Thoracic aorta (tissue), 2 donors: ENCODE measurements at places on chromosomes 1 and 21.

DNA sequence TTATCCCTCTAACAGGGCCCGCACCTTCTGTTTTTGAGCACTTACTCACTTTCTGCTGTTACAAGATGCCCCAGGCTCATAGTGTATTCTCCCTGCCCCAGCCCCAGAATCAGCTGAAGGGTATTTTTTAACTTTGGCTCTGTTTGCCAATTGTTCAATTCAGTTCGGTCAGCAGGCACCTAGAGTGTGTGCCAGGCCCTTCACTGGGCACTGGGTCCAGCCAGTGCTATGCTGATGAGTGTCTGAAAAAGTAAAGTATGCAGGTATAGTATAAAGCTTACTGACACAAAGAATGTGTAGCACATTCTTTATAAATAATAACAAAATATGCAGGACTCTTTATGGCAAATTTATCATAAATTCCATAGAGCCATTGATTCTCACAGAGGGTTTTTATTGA, 35.0 kb downstream of the FHAD1 start:
- no peak overlapping the region for H3K27ac ChIP-seq
- no peak overlapping the region for H3K4me3 ChIP-seq
- H3K36me3 ChIP-seq = no peaks in the 10 kb centered on the region

DNA sequence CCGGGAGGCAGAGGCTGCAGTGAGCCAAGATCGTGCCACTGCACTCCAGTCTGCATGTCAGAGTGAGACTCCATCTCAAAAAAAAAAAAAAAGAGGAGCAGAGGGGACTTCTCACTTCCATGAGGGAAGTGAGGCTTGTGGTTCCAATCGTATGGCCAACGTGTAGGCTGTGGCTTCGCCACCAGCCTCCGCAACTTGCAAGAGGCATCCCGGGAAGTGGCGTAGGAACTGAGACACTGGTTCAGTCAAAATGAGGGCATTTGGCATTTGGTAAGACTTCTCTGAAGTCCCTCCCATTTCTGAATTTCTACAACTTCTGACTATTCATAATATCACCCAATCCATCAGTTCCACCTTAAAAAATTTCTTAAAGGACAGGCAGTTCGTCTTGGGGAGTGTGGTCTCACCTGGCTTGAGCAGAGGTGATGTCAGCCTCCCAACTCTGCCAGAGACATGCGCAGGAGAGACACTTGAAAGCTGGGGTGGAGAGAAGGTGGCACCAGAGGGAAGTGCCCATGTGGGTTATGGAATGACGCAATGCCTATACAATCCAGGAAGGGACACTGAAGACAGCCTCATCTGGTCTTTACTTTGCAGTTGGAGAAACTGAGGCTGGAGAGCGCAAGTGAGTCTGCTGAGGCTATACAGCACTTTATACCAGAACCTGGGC, 17.2 kb downstream of the KAZN start:
- no peak overlapping the region for H3K27ac ChIP-seq
- H3K36me3 ChIP-seq = no peaks in the 10 kb centered on the region
- H3K4me1 ChIP-seq = no peaks in the 10 kb centered on the region
- DNase-seq = no peak
- H3K4me3 ChIP-seq = no peak overlapping the region
- no peaks in the 10 kb centered on the region for H3K27me3 ChIP-seq

GRCh38 chr21:26836528-26836927, 8.7 kb downstream of the ADAMTS1 start:
- no peak overlapping the region for H3K4me3 ChIP-seq
- DNase-seq = no peak
- no peak overlapping the region for H3K27ac ChIP-seq
- H3K27me3 ChIP-seq = no peaks in the 10 kb centered on the region

GRCh38 chr1:216632980-216633379, 90.2 kb downstream of the ESRRG start:
- H3K27ac ChIP-seq = no peak overlapping the region
- no peaks in the 10 kb centered on the region for H3K27me3 ChIP-seq
- no peaks in the 10 kb centered on the region for H3K36me3 ChIP-seq
- no peaks in the 10 kb centered on the region for H3K4me1 ChIP-seq

GRCh38 chr1:109274533-109275476, 8.1 kb downstream of the PSRC1 start:
- H3K27ac ChIP-seq = no peak overlapping the region
- no peak overlapping the region for H3K4me3 ChIP-seq
- no peaks in the 10 kb centered on the region for H3K4me1 ChIP-seq
- no peak for DNase-seq

- H3K4me3 ChIP-seq = peak overlapping the region; percentile 12
- peaks cover 29% of the 10 kb centered on the region for H3K4me1 ChIP-seq
- peak; percentile 85 for DNase-seq
- no peaks in the 10 kb centered on the region for H3K27me3 ChIP-seq
- H3K36me3 ChIP-seq = peaks cover 11% of the 10 kb centered on the region
- peak overlapping the region; percentile 71 for H3K27ac ChIP-seq
These were observed 37.9 kb upstream of the EDEM3 start for GRCh38 chr1:184792450-184792969.

DNA sequence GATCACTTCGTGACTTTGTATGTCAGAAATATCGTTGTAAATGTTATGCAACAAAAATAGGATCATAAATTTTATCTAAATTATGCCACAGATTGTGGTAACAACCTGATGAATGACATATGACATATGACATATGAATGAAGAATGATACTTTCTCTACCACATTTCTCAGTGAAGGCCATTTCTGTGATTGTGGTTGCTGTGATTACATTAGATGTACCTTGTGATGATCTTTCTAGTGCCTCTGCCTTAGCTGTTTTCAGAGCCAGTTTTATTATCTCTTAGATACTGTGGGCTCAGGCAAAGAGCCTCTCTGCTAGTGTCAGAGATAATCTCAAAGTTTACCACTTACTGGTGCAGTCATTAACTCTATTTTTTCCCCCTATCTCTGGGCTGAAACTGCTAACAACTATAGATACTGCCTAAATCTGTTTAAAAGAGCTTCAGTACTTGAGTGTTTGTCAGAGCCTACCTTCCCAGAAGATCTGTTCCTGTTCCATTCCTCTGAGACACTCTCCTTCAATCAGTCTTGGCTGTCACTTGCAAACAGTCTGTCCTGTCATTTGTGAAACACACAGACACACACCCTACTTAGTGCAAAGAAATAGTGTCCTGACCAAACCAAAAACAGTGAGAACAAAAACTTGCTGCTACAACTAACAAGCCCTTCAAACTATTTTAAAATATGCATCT, 55.5 kb downstream of the HMCN1 start:
- H3K27me3 ChIP-seq = no peaks in the 10 kb centered on the region
- peaks cover 31% of the 10 kb centered on the region for H3K4me1 ChIP-seq
- DNase-seq = no peak
- peak overlapping the region; percentile 0 for H3K4me3 ChIP-seq

DNA sequence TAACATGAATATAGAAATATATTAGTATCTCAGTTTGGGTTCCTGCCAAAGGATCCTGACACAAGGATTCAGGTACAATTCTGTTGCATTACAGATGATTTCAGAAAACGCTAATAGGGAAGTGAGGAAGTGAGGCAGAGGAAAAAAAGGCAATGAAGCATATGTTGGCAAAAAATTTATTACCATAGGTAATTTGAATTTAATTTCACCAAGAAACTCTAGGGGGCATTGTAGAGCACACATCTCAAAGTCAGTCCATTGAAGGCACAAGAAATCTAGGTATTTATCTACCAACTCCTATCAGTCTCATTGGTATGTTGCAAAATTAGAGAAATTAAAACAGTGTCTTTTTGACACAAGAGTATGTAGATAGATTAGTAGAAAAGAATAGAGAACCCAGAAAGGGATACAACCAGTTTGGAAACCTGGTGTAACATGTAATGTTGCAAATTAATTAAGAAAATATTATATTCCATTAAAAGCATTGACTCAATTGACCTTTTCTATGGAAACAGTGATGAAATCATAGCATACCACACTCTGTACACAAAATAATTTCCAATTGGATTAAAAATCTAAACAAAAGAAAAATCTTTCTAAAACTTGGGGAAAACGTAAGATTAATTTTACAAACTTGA, 104.9 kb upstream of the SNX7 start:
- no peak overlapping the region for H3K27ac ChIP-seq
- no peaks in the 10 kb centered on the region for H3K36me3 ChIP-seq
- DNase-seq = no peak
- no peaks in the 10 kb centered on the region for H3K4me1 ChIP-seq

- H3K4me3 ChIP-seq = no peak overlapping the region
- H3K36me3 ChIP-seq = no peaks in the 10 kb centered on the region
- peaks cover 22% of the 10 kb centered on the region for H3K4me1 ChIP-seq
- DNase-seq = no peak
- H3K27ac ChIP-seq = peak overlapping the region; percentile 90
These were observed 5.7 kb upstream of the CCT8 start for GRCh38 chr21:29078869-29079767.

DNA sequence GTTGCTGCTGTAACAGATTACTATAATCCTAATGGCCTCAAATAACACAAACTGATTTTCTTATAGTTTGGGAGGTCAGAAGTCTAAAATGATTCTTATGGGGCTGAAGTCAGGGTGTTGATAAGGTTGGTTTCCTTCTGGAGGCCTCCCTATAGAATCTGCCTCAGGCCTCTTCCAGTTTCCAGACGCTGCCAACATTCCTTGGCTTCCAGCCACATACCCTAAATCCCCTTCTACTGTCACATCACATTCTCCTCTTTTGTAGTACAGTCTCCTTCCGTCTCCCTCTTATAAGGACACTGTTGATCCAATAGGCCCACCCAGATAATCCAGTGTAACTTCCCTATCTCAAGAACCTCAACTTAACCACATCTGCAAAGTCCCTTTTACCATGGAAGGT, 145.3 kb upstream of the NCAM2 start:
- H3K27ac ChIP-seq = no peak overlapping the region
- no peak for DNase-seq
- no peaks in the 10 kb centered on the region for H3K4me1 ChIP-seq
- H3K36me3 ChIP-seq = no peaks in the 10 kb centered on the region

DNA sequence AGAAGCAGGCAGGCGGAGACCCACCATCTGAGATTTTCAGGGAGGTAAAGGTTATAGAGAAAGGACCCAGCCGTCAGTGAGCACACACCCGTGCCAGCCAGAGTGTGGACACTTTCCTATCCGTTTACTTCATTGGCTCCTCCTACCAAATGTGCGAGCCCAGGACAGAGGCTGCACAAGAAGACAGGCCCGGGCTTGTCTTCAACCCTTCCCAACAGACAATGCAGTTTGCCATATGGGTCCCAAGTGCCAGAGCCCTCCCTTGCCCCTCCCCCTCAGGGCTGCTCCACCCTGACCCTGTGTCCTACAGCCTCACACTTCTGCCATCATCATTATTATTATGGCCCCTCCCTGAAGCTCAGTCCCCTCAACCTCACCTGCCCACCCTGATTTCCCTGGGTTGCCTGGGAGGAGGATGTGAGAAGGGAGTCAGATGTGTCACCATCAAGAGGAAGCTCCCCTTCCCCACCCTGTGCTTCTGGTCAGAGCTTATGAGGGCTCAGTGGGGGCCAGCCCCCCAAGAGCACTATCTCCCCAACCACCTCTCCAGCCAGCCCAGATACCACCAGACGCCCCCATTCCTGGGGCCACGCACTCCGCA, 9.4 kb downstream of the LAPTM5 start:
- H3K4me3 ChIP-seq = no peak overlapping the region
- H3K4me1 ChIP-seq = no peaks in the 10 kb centered on the region
- no peaks in the 10 kb centered on the region for H3K36me3 ChIP-seq
- no peak for DNase-seq
- H3K27me3 ChIP-seq = no peaks in the 10 kb centered on the region

- no peak for DNase-seq
- no peaks in the 10 kb centered on the region for H3K4me1 ChIP-seq
- no peaks in the 10 kb centered on the region for H3K27me3 ChIP-seq
- no peak overlapping the region for H3K27ac ChIP-seq
- no peaks in the 10 kb centered on the region for H3K36me3 ChIP-seq
- no peak overlapping the region for H3K4me3 ChIP-seq
These were observed 253.1 kb upstream of the ADGRL4 start for GRCh38 chr1:79259390-79260336.

GRCh38 chr21:22791986-22792560, 1793.9 kb downstream of the NCAM2 start:
- H3K36me3 ChIP-seq = no peaks in the 10 kb centered on the region
- no peak for DNase-seq
- H3K4me1 ChIP-seq = no peaks in the 10 kb centered on the region
- no peak overlapping the region for H3K27ac ChIP-seq

- H3K36me3 ChIP-seq = no peaks in the 10 kb centered on the region
- DNase-seq = no peak
- H3K27ac ChIP-seq = no peak overlapping the region
- H3K27me3 ChIP-seq = no peaks in the 10 kb centered on the region
- H3K4me3 ChIP-seq = no peak overlapping the region
These were observed 111.8 kb downstream of the PAPPA2 start for GRCh38 chr1:176574756-176575155.

DNA sequence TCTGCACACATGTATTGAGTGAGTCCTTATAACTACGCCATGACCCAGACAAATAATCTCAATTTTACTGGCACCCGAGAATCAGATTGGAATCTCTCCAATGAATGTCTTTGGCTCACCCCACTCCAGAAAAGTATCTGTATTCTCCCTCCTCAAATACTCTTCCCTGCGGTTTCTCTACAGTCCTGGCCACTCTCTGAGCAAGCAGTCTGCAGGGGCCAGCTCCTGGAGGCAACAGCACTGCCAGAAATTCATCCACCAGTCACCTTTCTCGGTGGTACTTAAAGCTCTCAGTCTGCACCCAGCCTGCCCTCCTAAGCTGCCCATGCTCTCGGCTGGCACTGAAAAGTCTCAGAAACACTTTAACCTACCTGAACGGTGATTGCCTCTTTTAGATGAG, 16.1 kb upstream of the LYST start:
- DNase-seq = no peak
- peaks cover 8% of the 10 kb centered on the region for H3K4me1 ChIP-seq
- H3K4me3 ChIP-seq = peak overlapping the region; percentile 66
- H3K27ac ChIP-seq = peak overlapping the region; percentile 70

DNA sequence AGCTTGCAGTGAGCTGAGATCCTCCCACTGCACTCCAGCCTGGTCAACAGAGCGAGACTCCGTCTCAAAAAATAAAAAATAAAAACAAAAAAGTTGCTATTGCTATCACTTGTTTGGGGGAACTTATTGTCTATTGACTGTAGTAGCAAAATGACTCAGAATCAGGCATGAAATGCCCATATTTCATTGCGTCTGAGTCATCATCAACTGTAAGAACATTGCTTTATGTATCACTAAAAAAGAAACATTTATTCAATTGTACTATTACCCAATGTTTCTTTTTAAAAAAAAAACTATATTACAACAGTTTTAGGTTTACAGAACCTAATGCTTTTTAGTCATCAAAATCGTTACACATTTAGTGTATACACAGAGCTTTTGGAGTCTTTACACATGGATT, 91.0 kb upstream of the FMN2 start:
- H3K27ac ChIP-seq = no peak overlapping the region
- peaks cover 5% of the 10 kb centered on the region for H3K27me3 ChIP-seq
- no peak for DNase-seq
- H3K36me3 ChIP-seq = no peaks in the 10 kb centered on the region

DNA sequence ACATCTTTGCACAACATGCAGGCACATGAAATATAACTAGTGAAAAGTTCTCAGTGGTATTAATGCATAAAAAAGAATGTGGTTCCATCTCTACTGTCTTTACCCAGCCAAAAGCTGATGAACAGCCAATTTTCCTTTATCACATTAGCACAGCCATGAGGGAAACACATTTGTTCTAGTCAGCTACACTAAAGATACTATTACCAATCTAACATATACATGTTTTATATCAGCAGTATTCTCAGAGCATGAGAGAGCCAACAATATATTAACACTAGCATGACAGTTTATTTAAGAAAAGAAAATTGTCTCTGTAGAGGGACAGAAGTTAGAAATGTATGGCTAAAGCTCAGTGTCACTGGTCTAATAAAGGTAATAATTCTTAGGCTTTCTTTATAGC, 56.3 kb downstream of the USH2A start:
- DNase-seq = no peak
- no peaks in the 10 kb centered on the region for H3K27me3 ChIP-seq
